ENCODE measurements at places on chromosomes 2 and 18.

DNA sequence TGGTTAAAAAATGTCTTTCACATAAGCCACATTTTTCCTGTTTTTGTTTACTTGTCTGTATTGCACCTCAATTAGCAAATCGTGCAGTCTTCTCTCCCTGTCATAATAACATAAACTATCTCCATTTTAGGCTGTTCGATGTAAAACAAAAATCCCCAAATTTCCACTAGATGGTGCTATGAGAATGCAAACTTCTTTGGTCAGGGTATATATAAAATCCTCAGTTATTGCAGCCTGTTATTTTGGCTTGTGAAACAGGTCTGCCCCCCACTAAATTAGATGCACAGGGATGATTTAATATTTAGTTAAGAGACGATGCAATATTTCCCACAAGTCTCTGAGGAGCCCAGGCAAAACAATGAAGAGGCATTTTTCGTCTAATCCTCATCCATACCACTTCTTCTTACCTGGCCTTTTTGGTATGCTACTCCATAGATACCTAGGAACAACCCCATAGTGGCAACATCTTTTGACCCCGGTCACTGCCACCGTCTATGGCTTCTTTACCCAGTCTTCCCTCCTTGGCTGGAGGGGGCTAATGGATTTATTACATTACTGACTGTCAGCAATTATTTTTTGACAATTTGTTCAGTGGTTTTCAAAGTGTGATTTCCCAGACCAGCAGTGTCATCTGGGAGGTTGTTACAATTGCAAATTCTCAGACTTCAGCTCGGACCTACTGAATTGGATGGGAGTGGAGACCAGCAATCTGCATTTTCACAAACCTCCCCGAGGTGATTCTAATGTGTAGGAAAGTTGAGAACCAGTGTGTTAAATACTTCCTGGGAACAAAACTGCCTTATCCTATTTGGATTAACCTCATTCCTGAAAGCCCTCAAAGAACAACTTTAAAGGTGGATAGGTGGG is 117.4 kb upstream of the CWC22 start:
- no peak for DNase-seq

GRCh38 chr2:202444000-202444399 is 67.9 kb downstream of the BMPR2 start:
- DNase-seq = no peak

- no peak for DNase-seq
These were observed 40.8 kb downstream of the PID1 start for GRCh38 chr2:229230256-229230655.

- peak; percentile 75 for DNase-seq
These were observed 46.4 kb upstream of the BZW1 start for GRCh38 chr2:200765139-200765951.
